Memory B cell (primary cell): ENCODE measurements at places on chromosomes 7 and 10.

DNA sequence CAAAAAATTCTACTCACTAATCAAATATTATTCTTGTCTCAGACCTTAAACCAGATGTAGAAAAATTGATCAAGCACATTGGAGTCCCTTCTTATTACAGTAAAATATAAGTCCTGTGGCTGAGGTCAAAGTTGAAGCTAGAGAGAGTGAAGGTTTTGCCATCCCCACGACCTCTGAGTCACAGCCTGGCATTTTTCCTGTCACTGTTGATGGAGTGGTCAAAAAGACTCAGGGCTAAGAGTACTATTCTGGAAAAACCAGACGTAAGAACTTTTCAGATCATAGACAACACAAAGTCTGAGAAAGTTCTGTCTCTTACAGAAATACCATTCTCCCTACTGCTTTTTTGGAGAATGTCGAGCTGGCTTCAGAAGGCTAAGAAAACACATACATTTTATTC is 323.7 kb upstream of the ANKRD30A start:
- no peak for DNase-seq

DNA sequence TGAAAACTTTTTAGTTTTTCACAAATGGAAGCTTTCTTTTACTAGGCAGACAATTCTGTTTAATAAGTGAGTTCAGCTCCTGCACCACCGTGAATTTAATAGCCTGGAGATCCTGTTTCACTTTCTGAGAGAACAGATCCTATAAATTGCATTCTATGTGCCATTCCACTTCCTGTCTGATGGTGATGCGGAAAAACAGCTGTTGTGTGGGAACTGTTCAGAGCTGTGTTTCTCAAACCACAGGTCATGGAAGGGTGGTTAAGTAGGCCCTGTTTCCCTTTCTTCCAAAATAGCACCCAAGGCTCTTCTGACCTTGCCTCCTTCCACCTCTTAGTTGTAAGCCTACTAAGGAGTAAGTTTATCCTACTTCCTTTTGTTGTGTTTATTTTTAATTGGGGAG is 97.2 kb upstream of the DKK1 start:
- DNase-seq, result no peak

DNA sequence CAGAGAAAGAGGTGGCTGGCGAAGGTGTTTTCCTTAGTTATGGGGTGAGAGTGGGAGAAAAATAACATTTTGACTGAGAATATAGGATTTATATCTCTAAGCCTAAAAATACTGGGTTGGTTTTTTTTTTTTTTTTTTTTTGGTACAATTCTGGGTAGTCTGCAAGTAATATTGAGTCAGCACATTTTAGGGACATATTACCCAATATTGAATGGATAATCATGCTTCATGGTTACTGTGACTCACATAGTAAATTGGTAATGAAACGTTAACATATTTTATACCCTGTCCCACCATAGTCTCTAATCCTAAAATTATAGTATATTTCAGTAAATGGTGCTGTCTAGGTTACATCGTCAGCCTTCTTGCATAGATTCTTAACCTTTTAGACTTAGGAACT is 91.4 kb downstream of the TPST1 start:
- DNase-seq, result no peak

GRCh38 chr10:121405096-121405495 is 193.1 kb downstream of the FGFR2 start:
- no peak for DNase-seq

GRCh38 chr7:66170309-66171231 is 34.6 kb upstream of the TPST1 start:
- DNase-seq, result no peak

DNA sequence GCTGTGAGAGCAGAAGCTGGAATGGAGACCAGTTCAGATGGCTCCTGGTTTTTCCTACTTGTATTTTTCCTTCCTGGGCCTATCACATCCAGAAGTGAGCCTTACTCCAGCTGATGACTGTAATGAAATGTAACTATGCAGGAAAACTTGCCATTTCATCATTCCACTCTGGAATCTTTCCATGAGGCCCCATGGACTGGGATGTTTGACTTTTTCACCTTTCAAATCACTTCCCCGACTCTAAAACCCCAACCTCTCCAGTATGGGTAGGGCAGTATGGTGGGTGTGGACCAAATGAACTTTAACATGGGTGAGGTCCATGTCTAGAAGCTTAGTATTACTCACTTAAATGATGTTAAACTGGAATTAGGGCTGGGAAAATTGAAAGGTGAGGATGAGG is 40.3 kb upstream of the DLD start:
- no peak for DNase-seq

DNA sequence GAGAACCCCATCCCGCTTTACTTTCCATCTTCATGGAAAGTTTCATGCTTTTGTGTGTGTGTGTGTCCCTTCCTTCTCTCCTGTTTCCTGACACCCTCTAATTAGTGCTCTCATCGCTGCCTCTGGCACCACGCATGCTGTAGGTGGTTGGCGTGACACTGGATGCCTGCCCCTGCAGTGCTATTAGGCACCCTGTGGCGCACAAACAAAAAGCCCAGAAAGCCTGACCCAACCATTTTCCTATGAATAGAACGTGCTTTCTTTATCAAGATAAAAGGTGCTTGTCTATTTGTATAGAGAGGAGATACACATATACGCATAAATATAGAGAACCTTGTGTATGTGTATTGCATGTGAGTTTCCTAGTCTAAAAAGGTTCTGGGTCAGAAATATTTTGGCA is 120.8 kb upstream of the CDCA7L start:
- no peak for DNase-seq

DNA sequence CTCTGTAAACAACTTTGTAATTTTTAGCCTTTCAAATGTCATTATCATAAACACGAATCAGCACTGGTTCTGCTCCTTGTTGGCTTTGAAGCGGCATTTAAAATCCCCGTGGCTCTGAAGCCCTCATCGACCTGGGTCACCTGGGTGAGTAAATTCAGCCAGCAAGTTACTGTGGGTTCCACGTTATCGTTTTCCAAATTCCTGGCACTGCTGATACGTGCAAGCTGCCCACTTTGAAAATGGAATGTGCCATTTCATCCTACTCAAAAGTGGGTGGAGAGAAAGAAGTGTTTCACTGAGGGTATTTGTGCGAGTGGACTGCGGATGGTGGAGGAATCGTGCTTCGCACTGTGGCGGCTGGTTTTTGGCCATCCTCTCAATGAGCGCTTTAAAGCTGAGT is 281.7 kb downstream of the KLF6 start:
- DNase-seq, result no peak

DNA sequence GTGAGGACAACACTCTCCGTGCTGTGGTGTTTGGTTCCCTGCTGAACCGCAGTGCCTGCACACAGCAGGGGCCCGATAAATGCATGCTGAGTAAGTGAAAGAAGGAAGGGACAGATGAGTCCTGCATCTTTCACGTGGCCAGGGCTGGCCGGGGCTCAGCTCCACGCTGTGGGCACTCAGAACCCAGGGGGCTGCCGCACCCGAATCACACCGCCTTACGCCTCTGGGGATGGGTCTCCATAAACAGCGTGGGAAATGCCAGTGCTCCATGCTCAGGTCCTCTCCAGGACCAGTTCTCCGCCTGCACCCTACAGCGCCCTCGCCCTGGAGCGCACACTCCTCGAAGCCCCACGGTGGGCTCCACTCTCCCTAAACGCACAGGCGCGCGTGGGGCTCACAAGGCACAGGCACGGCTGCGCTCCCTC is 38.1 kb downstream of the RASGEF1A start:
- DNase-seq, result no peak

- DNase-seq, result no peak
Measured at GRCh38 chr7:78476851-78477405, 678.4 kb downstream of the PHTF2 start.

- no peak for DNase-seq
Measured at GRCh38 chr10:26318672-26319071, 102.1 kb downstream of the GAD2 start.

GRCh38 chr7:135190703-135191102 is 20.2 kb upstream of the CYREN start:
- DNase-seq, result no peak

DNA sequence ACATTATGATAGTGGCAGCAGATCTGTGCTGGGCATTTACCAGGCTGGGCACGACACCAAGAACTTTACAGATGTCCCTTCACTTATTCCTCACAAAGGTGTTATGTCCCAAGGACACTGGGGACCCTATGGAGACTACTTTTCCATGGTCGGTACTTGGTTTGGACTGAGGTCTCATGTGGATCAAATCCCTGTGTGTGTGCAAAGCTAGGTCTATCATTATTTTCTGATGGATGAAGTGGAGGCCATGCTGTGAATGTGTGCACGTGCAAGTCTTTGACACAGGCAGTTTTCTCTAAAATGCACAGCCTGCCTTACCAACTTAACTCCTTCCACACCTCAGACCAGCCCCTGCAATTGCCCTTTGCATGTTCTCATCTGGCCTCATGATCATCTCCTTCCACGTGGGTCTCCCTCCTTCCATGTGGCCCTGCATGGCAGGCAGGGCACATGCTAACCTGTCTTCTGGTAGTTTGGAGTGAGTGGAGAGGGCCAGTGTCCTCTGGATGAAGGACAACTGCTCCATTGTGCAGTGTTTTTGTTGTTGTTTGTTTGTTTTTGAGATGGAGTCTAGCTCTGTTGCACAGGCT is 16.0 kb upstream of the ZNF273 start:
- DNase-seq, result no peak

DNA sequence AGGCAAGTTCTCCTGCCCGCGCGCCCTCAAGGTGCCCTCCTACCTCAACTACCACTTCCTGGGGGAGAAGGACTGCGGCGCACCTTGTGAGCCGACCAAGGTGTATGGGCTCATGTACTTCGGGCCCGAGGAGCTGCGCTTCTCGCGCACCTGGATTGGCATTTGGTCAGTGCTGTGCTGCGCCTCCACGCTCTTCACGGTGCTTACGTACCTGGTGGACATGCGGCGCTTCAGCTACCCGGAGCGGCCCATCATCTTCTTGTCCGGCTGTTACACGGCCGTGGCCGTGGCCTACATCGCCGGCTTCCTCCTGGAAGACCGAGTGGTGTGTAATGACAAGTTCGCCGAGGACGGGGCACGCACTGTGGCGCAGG is 1.4 kb downstream of the FZD1 start:
- DNase-seq, result no peak

DNA sequence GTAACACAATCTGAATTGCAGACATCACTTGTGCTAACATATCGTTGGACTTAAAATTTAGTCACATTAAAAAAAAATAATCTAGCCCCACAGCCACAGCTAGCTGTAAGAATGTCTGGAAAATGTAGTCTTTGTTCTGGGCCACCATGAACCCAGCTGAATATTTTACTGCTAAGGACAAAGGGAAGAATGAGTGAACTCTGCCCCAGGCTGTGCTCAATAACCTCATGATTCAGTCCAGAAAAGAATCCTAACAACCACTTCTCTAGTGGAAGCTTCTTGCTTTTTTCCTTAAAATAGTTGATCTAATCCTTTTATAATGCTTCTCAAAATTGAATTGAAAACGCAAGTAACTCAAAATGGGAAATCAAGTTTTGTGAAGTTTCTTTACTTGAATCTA is 25.6 kb upstream of the SOSTDC1 start:
- DNase-seq, result no peak

- no peak for DNase-seq
Measured at GRCh38 chr10:48520594-48520993, 84.3 kb downstream of the ARHGAP22 start.

GRCh38 chr7:32890010-32890792 is 1.4 kb downstream of the KBTBD2 start:
- peak; percentile 53 for DNase-seq

DNA sequence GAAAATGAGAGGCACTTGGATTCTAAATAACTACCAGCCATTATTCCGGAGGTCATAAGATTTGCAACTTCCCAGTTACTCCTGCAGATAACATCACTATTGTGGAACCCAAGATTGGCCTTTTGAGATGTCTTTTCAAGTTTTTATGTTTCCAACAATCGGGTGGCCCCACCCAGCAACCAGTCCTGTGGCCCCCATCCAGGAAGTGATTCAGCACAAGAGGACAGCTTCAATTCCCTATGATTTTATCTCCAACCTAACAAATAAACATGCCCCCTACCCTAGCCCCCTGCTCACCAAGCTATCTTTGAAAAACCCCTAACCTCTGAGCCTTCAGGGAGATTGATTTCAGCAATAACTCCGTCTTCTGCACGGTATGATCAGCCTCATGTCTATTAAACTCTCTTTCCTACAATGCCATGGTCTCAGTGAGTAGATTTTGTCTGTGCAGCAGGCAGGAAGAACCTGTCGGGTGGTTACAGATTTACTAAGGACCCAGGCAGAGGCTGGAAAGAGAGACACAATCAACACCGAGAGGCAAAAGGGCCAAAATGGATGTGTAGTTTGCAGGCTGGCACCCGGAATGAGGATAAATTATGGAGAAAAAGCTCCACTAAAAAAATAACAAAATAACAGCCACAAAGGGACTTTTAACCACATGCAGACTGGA is 83.9 kb upstream of the UNC5B start:
- DNase-seq, result no peak

GRCh38 chr7:99392659-99393354 is 15.6 kb downstream of the PDAP1 start:
- DNase-seq, result peak; percentile 79

GRCh38 chr7:68729371-68729770 is 868.9 kb upstream of the AUTS2 start:
- no peak for DNase-seq

GRCh38 chr10:129594811-129595210 is 127.8 kb downstream of the MGMT start:
- DNase-seq, result no peak

GRCh38 chr10:47165711-47166404 is 134.1 kb upstream of the GDF10 start:
- peak; percentile 20 for DNase-seq

GRCh38 chr7:8060241-8060640 is 91.6 kb downstream of the GLCCI1 start:
- no peak for DNase-seq

GRCh38 chr7:116354546-116355423 is 144.4 kb downstream of the TES start:
- no peak for DNase-seq

GRCh38 chr7:44367475-44368043 is 42.2 kb upstream of the CAMK2B start:
- no peak for DNase-seq

DNA sequence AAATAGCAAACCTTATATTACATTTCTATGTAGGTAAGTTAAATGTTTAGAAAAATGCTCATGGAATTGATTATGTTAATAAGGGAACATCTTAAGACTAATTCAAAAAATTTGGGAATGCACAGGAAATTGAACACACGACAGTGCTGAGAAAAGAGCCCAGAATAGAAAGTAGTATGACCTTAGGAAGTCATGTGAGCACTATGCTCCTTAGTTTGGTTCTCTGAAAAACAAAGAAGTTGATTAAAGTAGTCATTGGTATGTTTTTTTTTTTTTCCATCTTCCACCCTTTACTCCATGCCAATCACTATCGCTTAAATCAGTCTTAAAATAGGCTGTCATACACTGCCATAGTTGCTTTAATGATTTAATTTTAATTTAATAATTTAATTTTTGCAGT is 242.9 kb downstream of the ANKRD7 start:
- DNase-seq, result no peak

DNA sequence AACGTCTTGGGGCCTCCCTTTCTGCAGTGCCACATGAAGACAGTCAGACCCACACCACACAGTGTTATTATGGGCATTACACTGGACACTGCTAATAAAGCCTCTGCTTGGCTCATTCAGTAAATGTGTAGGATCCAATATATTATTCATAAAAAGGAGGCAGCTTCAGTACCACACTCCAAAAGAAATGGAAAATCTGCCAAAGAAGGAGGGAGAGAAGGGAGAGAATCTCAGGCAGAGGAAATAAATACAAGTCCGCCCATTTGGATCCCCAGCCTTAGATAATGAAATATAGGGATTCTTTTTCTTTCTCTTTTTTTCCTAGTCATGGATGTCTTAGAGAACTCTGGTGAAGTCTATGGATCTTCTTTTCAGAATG is 162.2 kb downstream of the ELMO1 start:
- DNase-seq, result no peak
